Activated CD4-positive, alpha-beta T cell treated with anti-CD3 and anti-CD28 coated beads, Interleukin-2, amount 10 ng/mL, durations not matched to agents 7 days and 5 days (primary cell): ENCODE measurements at places on chromosomes 7 and 10. TPM values are rescaled to one million over a fixed set of nuclear protein-coding genes. Genes with fewer than 3 reads are reported as not detected.

The VAX1 gene
- not detected for total RNA-seq

The DBF4 gene
- total RNA-seq: 68.8 TPM

The SUFU gene
- 13.4 TPM for total RNA-seq

The EPO gene
- total RNA-seq: not detected

The CASD1 gene
- total RNA-seq: 13.7 TPM

The TRIM50 gene
- total RNA-seq: not detected

The SPRN gene
- total RNA-seq: not detected

GRCh38 chr7:3463696-3464095, 162.6 kb downstream of the SDK1 start:
- no peak for DNase-seq

GRCh38 chr10:47401874-47402640, 18.0 kb upstream of the ZNF488 start:
- no peak for DNase-seq

- no peak for DNase-seq
These were observed 142.4 kb upstream of the BMPER start for GRCh38 chr7:33762911-33763306.

GRCh38 chr7:153446490-153446889, 605.7 kb upstream of the DPP6 start:
- DNase-seq: no peak

DNA sequence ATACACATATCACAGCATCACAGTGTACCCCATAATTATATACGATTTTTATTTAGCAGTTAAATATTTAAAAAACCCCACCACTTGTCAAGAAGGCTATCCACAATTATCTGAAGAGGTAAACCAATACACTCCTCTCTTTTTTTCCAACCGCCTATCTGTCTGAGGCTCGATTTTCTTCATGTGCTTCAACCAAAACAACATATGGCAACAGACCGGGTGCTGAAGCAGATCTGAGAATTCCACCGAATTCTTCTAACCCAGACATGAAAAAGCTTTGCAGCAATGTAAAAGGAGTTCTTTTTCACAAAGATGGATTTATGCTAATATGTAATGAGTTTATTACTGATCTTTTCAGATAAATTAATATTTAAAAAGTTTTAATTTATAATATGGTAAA, 132.4 kb upstream of the RHEB start:
- DNase-seq: no peak

- no peak for DNase-seq
These were observed 105.6 kb upstream of the MYO3A start for GRCh38 chr10:25828475-25828874.

DNA sequence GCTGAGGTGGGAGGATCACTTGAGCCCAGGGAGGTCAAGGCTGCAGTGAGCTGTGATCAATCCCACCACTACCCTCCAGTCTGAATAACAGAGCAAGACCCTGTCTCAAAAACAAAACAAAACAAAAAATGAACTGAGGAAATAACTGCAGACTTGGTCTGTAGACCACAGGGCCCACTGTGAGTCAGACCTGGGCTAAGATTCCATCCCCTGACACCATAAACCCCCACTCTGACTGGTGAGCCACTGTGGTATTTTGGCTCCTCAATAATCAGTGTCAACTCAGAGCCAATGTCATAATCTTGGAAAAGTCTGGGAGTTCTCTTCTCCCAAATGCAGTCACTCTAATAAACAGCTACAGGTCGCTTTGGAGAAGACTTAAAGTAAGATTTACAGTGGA, 24.0 kb upstream of the ERCC6 start:
- no peak for DNase-seq
